Ascending aorta (tissue), 2 donors: ENCODE measurements at places on chromosomes 3 and 15.
A peak's percentile ranks its signal among the peaks of the same experiment; 100 is the strongest.

DNA sequence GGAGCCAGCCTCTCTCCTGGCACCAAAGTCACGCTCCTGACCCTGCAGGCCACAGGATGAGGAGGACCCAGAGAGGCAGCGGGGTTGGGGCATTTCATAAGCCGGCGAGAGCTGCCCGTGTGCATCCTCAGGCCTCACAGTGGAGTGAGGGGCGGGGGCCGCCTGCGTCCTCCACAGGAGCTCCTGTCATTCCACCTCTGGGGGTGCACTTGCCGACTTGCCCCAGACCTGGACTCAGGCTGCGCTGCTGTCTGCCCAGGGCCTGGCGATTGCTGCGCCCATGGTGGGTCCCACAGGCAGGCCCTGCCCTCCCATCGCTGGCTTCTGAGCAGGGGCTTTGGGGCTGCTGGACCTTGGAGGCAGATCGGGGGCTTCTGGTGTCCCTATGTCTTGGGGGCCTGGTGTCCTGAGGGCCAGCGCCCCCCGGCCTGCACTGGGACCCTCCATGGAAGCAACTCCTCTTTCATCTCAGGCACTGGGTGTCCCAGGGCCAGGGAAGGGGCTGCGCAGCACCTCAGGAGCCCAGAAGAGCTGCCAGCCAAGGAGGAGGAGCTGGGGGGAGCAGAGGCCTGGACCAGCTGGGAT lies 184.0 kb downstream of the GOLGA6L6 start:
- no peak for DNase-seq
- H3K27ac ChIP-seq = no peak overlapping the region
- no peaks in the 10 kb centered on the region for H3K27me3 ChIP-seq

DNA sequence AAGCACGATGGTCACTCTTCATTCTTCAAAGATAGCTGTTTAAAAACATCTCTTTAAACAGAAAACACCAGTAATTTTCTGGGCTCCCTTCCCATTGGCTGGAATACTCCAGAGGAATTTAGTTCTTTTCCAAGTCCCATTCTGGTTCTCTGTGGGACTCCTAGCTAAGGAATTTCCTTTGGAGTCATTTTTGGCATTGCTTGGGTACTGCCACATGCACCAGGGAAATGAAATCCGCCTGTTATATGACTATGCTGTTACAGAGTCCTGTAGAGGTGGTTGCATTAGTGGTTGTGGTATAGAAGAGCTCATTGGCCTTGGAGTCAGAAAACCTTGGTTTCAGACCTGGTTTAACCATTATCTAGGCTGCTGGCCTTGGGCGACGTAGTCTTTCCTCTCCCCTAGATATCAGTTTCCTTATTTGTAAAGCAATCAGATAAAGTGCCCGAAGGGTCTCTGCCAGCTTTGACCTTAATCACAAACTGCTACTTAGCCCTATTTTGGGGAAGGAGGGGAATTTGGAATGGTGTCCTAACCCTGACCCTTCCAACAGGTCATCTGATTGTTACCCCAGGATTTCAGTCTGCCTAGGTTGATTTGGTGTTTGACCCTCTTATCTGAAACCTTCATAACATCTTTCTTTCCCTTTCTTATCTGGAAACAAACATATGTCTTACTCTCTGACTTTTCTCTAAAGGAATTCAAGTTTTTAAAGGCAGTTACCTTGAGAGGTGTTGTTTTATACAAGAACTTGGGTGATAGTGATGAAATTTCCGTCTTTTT lies 13.4 kb downstream of the RTP1 start:
- H3K27me3 ChIP-seq = no peaks in the 10 kb centered on the region
- DNase-seq = no peak
- no peaks in the 10 kb centered on the region for H3K36me3 ChIP-seq
- peaks cover 44% of the 10 kb centered on the region for H3K4me1 ChIP-seq

DNA sequence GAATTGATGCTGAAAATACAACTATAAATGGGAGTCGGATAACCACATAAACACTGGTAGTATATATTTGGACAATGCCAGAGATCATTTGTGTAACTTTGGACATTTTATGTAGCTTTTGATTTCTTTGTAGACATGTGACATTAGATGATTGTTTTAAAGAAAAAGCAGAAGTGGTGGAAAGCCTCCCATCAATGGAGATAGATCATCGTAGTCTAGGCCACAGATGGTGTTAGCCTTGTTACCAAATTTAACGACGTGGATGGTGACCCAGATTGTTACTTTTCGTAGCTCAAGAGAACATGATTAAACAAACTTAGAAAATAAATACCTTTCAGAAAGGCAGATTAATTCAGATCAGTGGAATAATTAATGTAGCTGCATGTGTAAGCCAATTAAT lies 8.8 kb downstream of the CACNA1D start:
- DNase-seq = no peak
- H3K4me1 ChIP-seq = no peaks in the 10 kb centered on the region
- H3K36me3 ChIP-seq = no peaks in the 10 kb centered on the region
- H3K4me3 ChIP-seq = no peak overlapping the region
- no peak overlapping the region for H3K27ac ChIP-seq

- H3K36me3 ChIP-seq = no peaks in the 10 kb centered on the region
- no peak for DNase-seq
- H3K4me1 ChIP-seq = no peaks in the 10 kb centered on the region
- H3K27ac ChIP-seq = no peak overlapping the region
- H3K4me3 ChIP-seq = peak overlapping the region; percentile 43
Measured at GRCh38 chr3:94137377-94137776, 74.5 kb downstream of the NSUN3 start.

DNA sequence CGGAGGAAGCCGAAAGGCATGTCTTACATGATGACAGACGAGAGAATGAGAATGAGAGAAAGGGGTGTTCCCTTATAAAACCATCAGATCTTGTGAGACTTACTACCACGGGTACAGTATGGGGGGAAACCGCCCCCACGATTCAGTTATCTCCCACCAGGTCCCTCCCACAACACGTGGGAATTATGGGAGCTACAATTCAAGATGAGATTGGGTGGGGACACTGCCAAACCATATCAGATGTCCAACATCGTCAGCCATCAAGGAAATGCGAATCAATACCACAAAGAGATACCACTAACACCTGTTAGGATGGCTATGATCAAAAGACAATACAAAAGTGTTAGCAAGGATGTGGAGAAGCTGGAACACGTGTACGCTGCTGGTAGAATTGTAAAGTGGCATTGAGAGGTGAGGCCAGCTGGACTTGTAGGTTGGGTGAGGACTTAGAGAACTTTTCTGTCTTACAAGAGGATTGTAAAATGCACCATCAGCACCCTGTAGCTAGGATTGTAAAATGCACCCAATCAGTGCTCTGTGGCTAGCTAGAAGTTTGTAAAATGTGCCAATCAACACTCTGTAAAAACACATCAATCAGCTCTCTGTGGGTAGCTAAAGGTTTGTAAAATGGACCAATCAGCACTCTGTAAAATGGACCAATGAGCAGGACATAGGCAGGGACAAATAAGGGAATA lies 37.5 kb downstream of the VGLL4 start:
- H3K27ac ChIP-seq = peak overlapping the region; percentile 68
- DNase-seq = no peak
- no peak overlapping the region for H3K4me3 ChIP-seq
- no peaks in the 10 kb centered on the region for H3K27me3 ChIP-seq
- no peaks in the 10 kb centered on the region for H3K36me3 ChIP-seq

- H3K27me3 ChIP-seq = no peaks in the 10 kb centered on the region
- no peak overlapping the region for H3K27ac ChIP-seq
- H3K4me1 ChIP-seq = no peaks in the 10 kb centered on the region
- peak; percentile 54 for DNase-seq
- no peak overlapping the region for H3K4me3 ChIP-seq
- no peaks in the 10 kb centered on the region for H3K36me3 ChIP-seq
Measured at GRCh38 chr3:38655708-38656300, 6.3 kb upstream of the SCN5A start.

DNA sequence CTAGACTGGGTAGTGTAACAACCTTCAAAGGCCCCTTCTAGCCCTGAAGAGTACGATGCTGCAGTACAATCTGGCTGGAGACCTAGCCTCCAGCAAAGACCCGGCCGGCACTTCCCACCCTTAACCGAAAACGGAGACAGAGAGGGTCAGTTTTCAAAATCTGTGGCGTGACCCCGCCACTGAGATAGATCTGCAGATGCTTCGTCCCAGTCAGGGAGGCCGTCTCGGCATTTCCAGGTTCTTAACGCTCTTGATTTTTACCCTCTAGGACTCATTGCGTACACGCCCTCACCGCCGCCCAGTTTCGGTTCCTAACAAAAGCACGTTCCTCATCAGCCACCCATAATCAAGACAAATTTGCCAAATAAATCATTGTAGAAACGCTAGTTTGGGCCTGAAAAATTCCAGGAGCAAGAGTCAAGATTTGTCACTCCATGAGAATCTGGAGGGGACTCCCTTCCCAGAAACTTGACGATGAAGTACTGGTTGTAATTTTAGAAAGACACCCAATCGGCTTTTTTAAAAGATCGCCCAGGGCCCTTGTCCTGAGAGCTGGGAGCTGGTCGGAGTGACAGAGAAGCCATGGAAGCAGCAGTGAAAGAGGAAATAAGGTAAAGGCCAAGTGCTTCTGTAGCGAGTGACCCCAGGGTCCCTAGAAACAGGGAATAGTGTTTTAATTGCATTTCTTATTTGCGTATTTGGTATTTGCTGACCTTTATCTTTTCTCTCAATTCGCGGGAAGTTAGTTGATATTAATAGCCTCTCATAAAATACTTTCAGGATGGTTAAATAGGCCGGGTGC lies 868 bp upstream of the TMEM87A start:
- H3K36me3 ChIP-seq = peaks cover 11% of the 10 kb centered on the region
- no peaks in the 10 kb centered on the region for H3K27me3 ChIP-seq
- H3K4me1 ChIP-seq = peaks cover 40% of the 10 kb centered on the region

GRCh38 chr15:40097096-40097967 lies 11.3 kb downstream of the BMF start:
- H3K27ac ChIP-seq = peak overlapping the region; percentile 92
- H3K4me3 ChIP-seq = no peak overlapping the region
- H3K27me3 ChIP-seq = no peaks in the 10 kb centered on the region
- no peaks in the 10 kb centered on the region for H3K36me3 ChIP-seq
- no peak for DNase-seq
- peaks cover 76% of the 10 kb centered on the region for H3K4me1 ChIP-seq

DNA sequence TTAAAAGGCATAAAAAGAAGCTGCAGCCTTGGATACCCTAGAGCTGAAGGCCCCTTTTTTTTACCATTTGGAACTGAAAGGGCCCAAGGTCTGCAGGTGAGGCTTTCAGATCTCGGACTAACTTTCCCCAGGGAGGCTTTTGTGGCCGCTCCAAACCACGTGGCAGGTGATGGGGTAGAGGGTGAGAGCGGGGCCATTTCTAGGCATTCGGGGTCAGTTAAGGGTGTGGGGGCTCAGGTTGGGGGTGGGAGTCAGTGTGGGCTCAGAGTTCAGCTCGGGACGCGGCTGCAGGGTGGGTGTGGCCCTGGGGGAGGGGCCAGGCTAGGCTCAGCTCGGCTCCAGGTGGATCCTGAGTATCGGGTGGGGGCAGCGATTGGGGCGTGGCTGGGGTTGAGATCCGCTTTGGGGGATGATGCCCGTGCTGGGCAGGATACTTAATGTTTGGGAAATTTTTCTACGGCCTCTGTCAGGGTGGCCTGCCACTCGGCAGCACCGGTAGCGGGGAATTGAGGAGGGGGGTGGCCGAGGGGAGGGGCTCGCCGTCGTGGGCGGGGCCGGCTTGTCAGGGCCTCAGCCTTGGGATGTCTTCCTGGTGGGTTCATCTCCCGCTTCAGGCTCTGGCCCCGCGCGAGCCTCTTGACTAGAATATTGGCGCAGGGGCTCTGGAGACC lies 2.5 kb downstream of the KLF13 start:
- peak overlapping the region; percentile 99 for H3K27ac ChIP-seq
- no peaks in the 10 kb centered on the region for H3K36me3 ChIP-seq
- no peaks in the 10 kb centered on the region for H3K27me3 ChIP-seq

DNA sequence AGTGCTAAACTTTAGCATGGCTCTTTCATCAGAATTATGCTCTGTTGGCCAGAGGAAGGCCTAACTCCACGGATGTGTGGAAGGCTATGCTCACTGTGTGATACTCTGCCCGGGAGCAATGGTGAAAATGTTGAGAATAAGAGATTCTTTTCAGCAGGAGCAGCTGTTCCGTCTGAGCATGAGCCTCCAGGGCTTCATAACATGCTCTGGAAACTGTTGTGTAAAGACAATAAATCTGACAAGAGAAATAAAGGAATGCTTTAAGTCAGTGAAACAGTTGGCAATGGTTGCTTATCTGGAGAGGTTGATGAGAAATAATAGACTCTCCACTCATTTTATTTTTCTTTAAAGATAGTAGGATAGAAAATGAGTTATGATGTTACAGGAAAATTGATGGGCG lies 269.8 kb downstream of the DIPK2A start:
- H3K27ac ChIP-seq = no peak overlapping the region
- no peaks in the 10 kb centered on the region for H3K36me3 ChIP-seq
- no peaks in the 10 kb centered on the region for H3K27me3 ChIP-seq
- no peaks in the 10 kb centered on the region for H3K4me1 ChIP-seq

DNA sequence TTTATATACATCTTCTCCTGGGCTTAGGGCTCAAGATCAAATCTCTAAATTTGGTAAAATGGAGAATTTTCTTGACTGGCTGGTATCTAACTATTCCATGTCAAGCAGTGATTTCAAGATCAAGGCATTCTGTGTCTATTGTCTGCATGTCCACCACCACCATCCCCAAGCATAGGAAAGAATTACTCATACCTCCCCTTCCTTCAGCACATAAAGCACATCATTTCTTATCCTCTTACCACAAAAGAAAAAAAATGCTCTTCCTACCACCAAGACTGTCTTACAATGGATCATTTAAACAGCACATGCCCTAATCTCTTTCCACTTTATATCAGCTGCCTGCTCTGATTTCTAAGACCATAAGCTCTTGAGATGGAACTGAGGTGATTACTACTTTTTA lies 470.5 kb upstream of the THBS1 start:
- no peak for DNase-seq
- no peak overlapping the region for H3K4me3 ChIP-seq
- no peaks in the 10 kb centered on the region for H3K36me3 ChIP-seq

- H3K4me1 ChIP-seq = peaks cover 3% of the 10 kb centered on the region
- no peak for DNase-seq
- H3K27me3 ChIP-seq = no peaks in the 10 kb centered on the region
- H3K27ac ChIP-seq = peak overlapping the region; percentile 83
- no peaks in the 10 kb centered on the region for H3K36me3 ChIP-seq
Measured at GRCh38 chr3:96813134-96813819, 1.1 kb upstream of the EPHA6 start.

DNA sequence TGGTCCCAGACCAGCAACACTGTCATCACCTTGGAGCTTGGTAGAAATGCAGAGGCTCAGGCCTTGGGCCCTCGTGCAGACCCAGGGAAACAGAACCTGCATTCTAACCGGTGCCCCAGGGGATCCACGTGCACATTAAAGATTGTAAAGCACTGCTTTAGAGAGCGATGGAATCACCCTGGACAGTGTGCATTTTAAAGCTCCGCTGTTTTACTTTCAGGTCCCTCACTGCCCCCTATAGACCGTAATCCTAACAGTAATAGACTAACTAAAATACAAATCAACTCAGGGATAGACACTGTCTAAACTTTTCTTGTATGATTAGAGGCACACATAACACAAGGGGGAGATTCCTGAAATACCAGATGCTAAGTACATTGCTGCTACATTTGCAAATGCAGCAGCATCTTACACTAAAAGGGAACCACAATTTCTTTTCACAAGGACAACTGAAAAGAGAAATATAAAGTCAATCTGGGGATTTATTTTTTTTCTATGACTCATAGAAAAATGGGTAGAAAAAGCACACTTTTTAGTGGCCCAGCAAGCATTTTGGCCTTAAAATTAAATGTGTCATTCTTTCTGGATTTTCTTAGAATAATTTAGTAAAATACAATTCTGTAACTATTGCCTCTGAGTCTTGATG lies 10.5 kb upstream of the SH3GL3 start:
- H3K27ac ChIP-seq = no peak overlapping the region
- H3K36me3 ChIP-seq = no peaks in the 10 kb centered on the region
- no peak overlapping the region for H3K4me3 ChIP-seq
- no peak for DNase-seq
- H3K27me3 ChIP-seq = no peaks in the 10 kb centered on the region

- H3K4me3 ChIP-seq = no peak overlapping the region
- H3K27me3 ChIP-seq = no peaks in the 10 kb centered on the region
- H3K4me1 ChIP-seq = no peaks in the 10 kb centered on the region
Measured at GRCh38 chr3:177234121-177234520, 36.8 kb upstream of the TBL1XR1 start.
